Common myeloid progenitor, CD34-positive (primary cell): ENCODE measurements at places on chromosomes 7 and 10.

DNA sequence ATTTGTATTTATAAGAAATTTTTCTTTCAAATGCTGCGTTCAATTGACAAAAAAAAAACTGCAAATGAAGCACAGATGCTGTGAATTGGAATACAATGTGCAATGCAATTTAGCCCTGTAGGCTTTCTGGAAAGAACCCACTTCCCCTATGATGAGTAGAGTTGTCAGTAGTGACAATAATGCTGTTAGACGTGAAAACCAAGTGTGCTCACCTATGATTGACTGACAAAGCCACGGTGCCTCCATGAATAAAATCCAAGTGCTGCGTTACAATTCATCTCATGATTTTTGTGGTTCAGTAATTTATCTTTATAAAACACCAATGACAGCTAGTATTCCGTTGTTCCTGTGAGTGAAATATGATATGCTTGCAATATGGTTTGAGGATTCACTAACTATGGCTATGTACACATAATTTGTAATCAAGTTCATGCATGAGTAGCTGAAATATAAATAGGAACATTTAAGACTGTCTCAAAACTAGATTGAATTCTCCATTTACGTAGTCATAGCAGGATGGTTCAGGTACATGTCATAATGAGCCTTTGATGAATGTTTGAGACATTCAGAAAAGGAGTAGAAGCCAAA is 1160.3 kb downstream of the CNTNAP2 start:
- no peaks in the 10 kb centered on the region for H3K4me1 ChIP-seq
- no peak overlapping the region for H3K4me3 ChIP-seq
- H3K27ac ChIP-seq, result no peak overlapping the region
- no peaks in the 10 kb centered on the region for H3K36me3 ChIP-seq

DNA sequence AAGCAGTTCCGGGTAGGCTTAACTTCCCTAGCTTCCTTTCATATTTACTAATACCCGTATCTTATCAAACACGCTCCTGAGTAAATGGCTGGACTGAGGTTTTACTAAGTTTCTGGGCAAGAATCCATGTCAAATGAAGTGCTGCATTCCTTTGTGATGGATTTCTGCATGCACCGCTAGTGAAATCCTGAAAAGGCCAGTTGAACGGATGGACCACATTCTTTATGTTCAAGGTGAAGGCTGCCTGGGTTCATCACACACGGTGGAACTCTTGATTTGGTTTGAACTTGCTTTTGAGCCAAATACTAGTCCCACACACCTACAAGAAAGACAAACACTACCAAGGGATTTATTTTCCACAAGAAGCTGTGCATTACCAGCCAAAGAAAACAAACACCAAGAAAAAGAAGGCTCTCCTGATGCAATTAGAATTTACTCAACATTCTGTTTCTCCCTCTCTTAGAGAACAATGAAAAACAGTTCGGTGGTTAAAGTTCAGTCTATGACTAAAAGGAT is 255.0 kb upstream of the SEMA3C start:
- no peak overlapping the region for H3K27ac ChIP-seq
- H3K4me1 ChIP-seq, result no peaks in the 10 kb centered on the region
- DNase-seq, result no peak
- H3K27me3 ChIP-seq, result no peaks in the 10 kb centered on the region

DNA sequence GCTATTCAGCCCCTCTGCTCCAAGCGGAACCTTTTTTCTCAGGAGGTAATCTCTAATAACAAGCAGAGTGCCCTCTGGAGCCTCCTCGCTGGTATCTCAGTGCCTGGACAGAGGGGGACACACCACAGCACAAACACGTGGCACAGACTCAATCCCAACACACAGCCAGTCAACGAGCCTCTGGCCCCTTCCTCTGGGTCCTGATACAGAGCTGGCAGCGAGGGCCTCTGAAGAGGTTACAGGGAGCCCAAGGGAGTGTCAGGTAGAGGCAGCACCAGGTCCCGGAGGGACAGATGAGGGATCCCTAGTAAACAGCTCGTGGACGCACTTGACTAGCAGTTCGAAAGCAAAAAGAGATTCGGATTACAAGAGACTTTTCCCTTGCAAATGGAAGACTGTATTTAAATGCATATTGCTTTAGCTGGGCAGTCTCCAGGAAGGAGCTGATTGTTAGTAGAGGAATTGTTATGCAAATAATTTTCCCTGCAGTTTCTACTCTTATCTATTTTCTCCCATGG is 14.1 kb downstream of the CXCL12 start:
- DNase-seq, result no peak
- no peaks in the 10 kb centered on the region for H3K27me3 ChIP-seq
- no peaks in the 10 kb centered on the region for H3K4me1 ChIP-seq
- no peaks in the 10 kb centered on the region for H3K36me3 ChIP-seq
- H3K27ac ChIP-seq, result no peak overlapping the region

DNA sequence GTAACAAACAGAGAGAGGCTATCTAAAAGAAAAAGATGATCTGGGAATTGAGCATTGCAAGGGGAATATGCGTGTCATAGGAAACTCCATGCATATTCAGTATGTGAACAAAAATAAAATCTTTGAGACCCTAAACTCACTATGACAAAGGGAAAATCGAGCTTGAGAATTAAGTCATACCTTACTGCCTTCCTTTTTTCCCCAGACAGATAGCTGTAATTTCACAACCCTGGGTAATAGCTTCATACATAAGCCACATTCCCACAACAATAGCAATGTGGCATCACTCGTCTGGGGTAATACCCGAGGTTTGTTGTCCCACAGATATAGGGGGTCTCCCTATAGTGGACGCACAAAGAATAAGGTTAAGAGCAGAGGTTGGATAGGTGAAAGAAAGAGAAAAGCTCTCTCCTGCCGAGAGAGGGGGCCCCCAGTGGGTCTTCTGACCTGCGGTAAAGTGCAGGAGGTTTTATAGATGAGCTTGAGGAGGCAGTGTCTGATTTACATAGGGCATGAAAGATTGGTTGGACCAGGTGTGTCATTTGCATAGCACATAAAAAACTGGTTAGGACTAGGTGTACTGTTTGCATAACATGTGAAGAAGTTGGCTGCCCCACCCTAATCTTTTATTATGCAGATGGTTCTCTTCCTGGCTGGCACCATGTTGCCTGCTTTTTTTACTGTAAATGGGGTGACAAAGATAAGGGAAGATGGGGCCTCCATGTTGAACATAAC is 11.6 kb downstream of the CYP3A43 start:
- DNase-seq, result no peak
- no peaks in the 10 kb centered on the region for H3K36me3 ChIP-seq
- no peaks in the 10 kb centered on the region for H3K4me1 ChIP-seq
- H3K4me3 ChIP-seq, result no peak overlapping the region
- H3K27ac ChIP-seq, result no peak overlapping the region

- H3K4me1 ChIP-seq, result no peaks in the 10 kb centered on the region
- DNase-seq, result no peak
- H3K27me3 ChIP-seq, result no peaks in the 10 kb centered on the region
- no peak overlapping the region for H3K4me3 ChIP-seq
These were observed 69.5 kb downstream of the PTPN12 start for GRCh38 chr7:77606562-77606961.

DNA sequence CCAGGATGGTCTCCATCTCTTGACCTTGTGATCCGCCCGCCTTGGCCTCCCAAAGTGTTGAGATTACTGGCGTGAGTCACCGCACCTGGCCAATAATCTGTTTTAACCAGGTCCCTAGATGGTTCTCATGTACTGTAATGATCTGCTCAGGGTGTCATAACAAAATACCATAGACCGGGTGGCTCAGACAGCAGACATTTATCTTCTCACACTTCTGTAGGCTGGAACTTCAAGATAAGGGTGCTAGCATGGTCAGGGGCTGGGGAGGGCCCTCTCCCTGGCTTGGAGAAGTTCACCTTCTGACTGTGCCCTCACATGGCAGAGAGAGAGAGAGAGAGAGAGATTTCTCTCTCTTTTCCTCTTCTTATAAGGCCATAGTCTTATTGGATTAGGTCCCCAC is 279.4 kb upstream of the LYZL1 start:
- no peaks in the 10 kb centered on the region for H3K27me3 ChIP-seq
- H3K36me3 ChIP-seq, result no peaks in the 10 kb centered on the region
- H3K4me1 ChIP-seq, result no peaks in the 10 kb centered on the region
- peak; percentile 51 for DNase-seq
- no peak overlapping the region for H3K27ac ChIP-seq

DNA sequence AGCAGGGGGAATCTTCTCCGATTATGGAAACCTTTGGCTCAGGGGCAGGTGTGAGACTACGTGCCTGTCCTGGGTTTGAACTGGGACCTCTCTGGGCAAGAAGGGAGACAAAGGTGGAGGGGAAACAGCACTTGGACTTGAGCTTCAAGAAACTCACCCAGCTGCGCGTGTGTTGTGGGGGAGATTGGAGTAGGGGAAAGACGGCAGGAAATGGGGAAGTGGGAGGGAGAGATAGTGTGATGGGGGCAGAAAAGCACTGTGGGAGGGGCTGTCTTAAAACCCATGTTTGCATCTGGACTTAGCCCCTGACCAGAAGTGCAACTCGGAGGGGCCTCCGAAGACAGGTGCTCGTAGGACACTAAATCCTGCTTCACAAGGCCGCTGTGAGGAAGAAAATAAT is 107.0 kb downstream of the HIP1 start:
- peaks cover 4% of the 10 kb centered on the region for H3K4me1 ChIP-seq
- no peaks in the 10 kb centered on the region for H3K27me3 ChIP-seq
- H3K36me3 ChIP-seq, result peaks cover 25% of the 10 kb centered on the region
- no peak overlapping the region for H3K4me3 ChIP-seq

GRCh38 chr7:114007386-114007785 is 88.6 kb upstream of the PPP1R3A start:
- H3K4me3 ChIP-seq, result no peak overlapping the region
- DNase-seq, result no peak
- no peaks in the 10 kb centered on the region for H3K4me1 ChIP-seq
- no peaks in the 10 kb centered on the region for H3K36me3 ChIP-seq

DNA sequence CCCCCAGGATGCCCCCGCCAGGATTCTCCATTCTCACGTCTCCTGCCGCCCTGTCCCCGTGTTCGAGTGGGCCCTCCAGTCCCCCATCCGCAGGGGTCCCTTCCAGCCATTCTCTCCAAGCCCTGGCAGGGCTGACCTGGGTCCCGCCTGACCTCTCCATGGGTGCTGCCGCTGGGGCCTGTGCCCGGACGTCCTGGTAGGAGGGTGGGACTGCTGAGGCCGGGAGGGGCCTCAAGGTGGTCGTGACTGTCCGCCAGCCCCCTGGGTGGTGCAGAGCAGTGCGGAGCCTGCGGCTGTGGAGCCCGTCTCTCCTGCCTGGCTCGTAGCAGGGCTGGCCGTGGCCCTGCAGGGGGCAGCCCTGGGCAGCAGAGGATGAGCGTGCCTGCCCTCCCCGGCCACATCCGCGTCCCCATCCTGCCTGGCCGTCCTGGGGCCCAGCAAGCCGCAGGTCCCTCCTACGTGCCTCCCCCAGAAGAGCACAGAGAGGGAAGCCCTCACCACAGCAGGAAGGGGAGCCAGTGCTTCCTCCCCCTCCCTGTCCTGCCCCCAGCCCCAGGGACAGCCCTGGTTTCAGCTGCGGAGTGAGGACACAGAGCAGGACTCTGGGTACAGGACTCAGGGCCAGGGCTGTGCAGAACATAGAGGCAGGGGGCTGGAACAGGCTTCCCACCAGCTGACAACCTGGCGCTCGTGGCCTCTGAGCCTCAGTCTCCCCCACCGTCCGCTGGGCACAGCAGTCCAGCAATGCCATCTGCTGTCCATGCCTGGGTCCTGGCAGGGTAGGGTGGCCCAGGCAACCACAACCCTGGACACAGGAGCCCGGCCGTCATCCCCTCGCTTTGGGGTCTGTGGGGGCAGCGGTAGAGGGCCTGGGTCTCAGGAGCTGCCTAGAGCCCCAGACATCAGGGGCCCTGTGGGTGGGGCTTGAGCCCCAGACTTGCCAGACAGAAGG is 1.5 kb upstream of the GRIFIN start:
- no peaks in the 10 kb centered on the region for H3K27me3 ChIP-seq
- no peaks in the 10 kb centered on the region for H3K36me3 ChIP-seq
- H3K4me3 ChIP-seq, result no peak overlapping the region
- DNase-seq, result peak; percentile 92
- H3K4me1 ChIP-seq, result peaks cover 22% of the 10 kb centered on the region

GRCh38 chr7:155739538-155740143 is 72.6 kb downstream of the SHH start:
- no peak overlapping the region for H3K4me3 ChIP-seq
- no peak overlapping the region for H3K27ac ChIP-seq
- DNase-seq, result no peak
- peaks cover 24% of the 10 kb centered on the region for H3K36me3 ChIP-seq
- no peaks in the 10 kb centered on the region for H3K27me3 ChIP-seq

DNA sequence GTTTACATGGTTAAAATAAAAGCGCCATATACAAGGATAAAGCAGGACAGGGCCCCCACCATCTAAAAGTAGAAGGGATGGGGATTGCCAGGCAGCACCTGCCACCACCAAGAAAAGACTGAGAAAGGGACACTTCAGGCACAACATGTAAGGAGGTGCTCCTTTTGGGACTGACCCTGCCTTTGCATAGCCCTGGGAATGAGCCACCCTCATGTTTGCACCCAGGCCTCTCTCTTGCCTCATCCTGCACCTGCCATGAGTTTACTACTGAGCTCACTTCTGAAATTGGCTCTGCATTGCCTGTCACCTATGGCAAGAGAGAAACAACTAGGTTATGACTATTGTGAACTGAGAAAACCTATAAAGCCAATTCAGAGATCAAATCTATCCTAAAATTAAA is 489.7 kb downstream of the KCNMA1 start:
- no peak overlapping the region for H3K4me3 ChIP-seq
- no peaks in the 10 kb centered on the region for H3K36me3 ChIP-seq
- H3K4me1 ChIP-seq, result no peaks in the 10 kb centered on the region
- no peak for DNase-seq
- no peak overlapping the region for H3K27ac ChIP-seq

DNA sequence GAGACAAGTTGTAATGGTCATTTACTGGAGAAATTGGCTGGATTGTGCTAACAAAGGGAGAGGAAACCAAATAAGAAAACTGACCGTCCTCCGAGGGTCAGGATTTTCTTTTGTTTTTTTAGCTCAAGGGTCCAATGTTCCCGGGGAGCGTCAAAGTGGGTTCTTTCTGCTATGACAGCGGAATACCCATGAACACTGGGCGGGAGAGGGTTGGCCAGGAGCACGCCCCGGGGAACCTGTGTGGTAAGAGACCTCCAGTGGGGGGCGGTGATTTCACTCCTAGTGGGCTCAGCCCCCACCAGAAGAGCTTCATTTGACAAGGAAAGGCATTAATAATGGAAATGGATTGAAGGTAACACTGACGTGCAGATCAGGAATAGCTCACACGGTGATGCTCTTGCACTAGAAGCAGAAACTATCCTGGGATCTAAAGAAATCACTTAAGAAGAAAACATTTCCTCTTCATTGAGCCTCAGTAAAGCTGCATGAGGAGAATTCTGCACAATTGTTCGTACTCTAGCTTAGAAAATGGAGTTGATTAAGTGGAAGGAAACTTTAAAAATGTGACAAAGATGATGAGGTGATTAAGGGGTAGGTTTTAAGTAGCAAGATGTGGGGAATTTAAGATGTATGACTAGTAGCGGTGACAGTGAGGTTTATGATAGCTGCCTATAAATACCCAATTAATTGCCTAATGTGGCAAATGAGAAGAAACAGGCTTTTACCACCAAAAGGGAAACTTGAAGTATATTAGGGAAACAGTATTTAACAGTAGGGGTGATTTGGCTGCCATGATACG is 627.2 kb downstream of the SUGCT start:
- H3K36me3 ChIP-seq, result no peaks in the 10 kb centered on the region
- no peaks in the 10 kb centered on the region for H3K27me3 ChIP-seq
- peaks cover 4% of the 10 kb centered on the region for H3K4me1 ChIP-seq
- no peak overlapping the region for H3K4me3 ChIP-seq
- no peak overlapping the region for H3K27ac ChIP-seq
- no peak for DNase-seq

GRCh38 chr10:119942973-119943372 is 50.4 kb downstream of the SEC23IP start:
- DNase-seq, result no peak
- H3K36me3 ChIP-seq, result peaks cover 33% of the 10 kb centered on the region
- H3K27me3 ChIP-seq, result no peaks in the 10 kb centered on the region
- H3K27ac ChIP-seq, result no peak overlapping the region
- H3K4me1 ChIP-seq, result no peaks in the 10 kb centered on the region
